ENCODE measurements at places on chromosomes 13 and 19.

DNA sequence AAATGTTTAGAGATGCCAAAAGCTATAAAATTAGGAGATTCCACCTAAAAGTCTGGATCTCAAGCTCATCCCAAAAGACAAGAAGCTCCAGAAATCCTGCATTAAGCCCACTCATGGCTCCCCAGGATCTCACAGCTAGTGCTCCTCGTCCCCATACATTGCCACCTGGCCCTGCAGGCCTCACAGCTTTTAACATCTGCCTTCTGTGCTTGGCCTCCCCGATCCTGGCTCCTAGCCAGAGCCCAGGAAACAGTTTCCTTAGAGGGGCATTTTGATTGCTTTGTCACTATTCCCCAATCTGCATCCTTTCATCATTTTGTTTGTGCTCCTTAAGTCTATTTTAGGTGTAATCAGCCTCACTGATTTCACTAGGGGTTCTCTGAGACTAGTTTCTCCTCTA lies 14.5 kb upstream of the DCT start:
- no peak for DNase-seq

GRCh38 chr19:44644402-44645016 lies 799 bp downstream of the PVR start:
- DNase-seq = no peak

DNA sequence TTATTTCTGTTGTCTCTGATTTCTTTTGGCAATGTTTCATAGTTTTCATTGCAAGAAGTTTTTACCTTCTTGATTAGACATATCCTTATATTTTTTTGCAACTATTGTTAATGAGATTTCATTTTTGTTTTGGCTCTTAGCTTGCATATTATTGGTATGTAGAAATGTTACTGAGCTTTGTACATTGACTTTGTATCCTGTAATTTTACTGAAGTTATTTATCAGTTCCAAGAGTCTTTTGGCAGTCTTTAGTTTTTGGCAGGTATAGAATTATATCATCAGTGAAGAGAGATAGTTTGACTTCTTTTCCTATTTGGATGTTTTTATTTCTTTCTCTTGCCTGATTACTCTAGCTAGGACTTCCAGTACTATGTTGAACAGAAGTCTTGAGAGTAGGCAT lies 375.7 kb downstream of the TDRD3 start:
- no peak for DNase-seq

DNA sequence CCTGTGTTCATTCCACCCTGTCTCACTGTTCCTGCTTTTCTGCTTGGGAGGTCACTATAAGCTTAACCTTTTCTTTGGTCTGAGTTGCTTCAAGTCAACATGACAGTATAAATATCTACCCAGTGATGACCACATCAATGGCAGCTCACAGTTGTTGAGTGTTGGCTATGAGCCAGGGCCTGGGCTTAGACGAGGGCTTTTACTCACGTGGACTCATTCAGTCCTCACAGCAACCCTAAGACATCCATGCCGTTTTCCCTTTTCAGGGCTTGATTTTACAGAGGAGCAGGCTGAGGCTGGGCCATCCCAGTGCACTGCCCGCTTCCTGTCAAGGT lies 10.2 kb upstream of the CCDC97 start:
- DNase-seq = peak; percentile 52

DNA sequence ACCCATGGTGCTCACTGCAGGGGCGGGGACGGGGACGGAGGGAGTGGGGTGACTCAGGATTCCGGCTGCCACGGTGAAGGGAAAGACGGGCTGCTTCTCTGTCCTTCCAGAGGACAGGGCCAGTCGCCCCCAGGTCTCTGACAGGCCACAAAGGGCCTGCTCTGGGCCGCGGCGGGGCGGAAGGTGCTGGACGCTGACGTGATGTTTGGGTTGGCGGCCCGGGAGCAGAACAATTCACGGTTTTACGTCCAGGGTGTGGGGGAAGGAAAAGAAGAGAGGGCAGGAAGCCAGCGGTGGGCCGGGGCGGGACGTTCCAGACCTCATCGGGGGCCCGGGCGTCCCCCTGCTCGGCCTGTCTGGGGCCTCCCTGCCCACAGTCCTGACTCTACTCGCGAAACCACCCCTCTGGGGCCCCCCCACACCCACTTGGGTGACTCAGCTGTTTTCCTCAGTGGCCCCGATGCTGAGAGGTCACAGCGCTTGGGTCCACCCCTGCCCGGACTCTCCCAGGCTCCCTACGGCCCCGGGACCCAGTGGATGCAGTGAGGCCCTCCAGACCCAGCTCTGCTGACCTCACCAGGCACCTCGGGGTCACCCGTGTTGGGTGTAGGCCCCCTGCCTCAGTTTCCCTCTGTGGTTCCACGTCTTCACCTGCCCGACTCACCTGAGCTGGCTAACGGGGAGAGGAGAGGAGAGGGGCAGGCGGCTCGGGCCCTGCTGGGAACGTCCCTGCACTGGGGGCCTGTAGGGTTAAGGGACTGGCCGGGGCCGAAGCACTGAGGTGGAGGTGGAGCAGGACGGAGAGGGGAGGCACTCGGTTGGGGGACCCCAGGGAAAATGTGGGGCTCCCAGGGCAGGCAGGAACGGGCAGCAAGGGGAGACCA lies 29.2 kb downstream of the PIP5K1C start:
- no peak for DNase-seq

- no peak for DNase-seq
Measured at GRCh38 chr19:18164072-18164471, 9.5 kb upstream of the IFI30 start.

- no peak for DNase-seq
Measured at GRCh38 chr13:25210842-25211569, 38.9 kb upstream of the AMER2 start.

GRCh38 chr13:79070343-79070974 lies 335.6 kb downstream of the RBM26 start:
- DNase-seq = no peak

- DNase-seq = no peak
Measured at GRCh38 chr13:44156294-44156658, 217.3 kb upstream of the SERP2 start.

DNA sequence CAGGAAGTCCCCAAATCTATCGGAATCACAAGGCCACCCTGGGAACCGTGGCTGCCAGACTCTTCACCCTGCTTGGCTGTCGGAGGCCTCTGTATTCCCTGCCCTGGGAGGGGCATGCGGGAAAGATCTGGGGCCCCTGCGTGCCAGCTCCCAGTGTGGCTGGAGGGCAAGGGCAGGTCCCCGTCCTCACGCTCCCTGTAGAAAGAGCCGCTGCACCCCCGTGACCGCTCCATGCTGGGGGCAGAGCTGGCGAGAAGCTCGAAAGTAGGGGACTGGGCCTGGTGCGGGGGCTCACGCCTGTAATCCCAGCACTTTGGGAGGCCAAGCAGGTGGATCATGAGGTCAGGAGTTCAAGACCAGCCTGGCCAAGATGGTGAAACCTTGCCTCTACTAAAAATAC lies 208.4 kb upstream of the SOX1 start:
- DNase-seq = no peak

- DNase-seq = no peak
Measured at GRCh38 chr19:548886-549830, 5.3 kb downstream of the GZMM start.

DNA sequence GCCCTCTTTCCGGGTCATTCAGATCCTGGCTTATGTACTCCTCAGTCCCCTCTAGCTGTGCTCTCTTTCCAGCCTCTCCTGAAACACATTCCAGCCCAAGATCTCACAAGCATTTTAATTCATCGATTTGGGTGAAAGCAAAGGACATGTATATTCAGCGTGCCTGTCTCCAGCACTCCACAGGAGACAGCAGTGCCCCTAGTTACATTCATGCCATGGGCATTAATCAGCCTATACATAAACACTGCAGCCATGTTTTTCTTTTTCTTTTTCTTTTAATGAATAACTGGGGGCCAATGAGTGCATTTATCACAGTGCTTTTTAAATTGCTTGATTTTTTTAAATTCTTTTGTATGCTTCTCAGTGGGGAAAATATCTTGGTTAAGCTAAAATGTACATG lies 199.1 kb downstream of the DCT start:
- no peak for DNase-seq

- DNase-seq = no peak
Measured at GRCh38 chr19:574658-575526, 2.5 kb downstream of the BSG start.

GRCh38 chr19:39182174-39182505 lies 14.6 kb upstream of the NCCRP1 start:
- DNase-seq = no peak

DNA sequence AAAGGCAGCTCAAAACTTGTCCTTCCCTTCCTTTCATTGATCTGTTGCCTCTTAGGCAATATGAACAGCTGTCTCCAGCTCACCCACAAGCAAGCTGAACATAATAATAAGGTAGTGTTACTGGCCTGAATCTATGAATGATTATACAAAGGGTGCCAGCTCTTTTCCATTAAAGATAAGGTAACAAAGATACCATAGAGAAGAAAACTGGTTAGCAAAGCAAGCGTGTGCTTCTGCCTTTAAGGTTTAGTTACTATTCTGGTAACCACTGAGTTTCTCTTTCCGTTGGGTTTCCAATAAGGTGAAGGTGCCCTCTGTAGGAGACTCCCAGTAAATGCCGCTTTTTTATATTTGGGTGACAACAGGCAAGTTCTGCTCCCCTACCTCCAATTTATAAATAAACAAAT lies 12.1 kb upstream of the DACH1 start:
- DNase-seq = no peak

- DNase-seq = no peak
Measured at GRCh38 chr13:47112205-47112902, 215.5 kb upstream of the HTR2A start.

GRCh38 chr19:17490411-17490810 lies 20.1 kb downstream of the SLC27A1 start:
- peak; percentile 57 for DNase-seq

- DNase-seq = no peak
Measured at GRCh38 chr13:31081316-31081715, 80.4 kb downstream of the HSPH1 start.

- no peak for DNase-seq
Measured at GRCh38 chr13:50678464-50679162, 164.9 kb downstream of the DLEU7 start.

- no peak for DNase-seq
Measured at GRCh38 chr13:40165316-40165932, 501.0 kb downstream of the FOXO1 start.

GRCh38 chr19:45834970-45835369 lies 19.9 kb upstream of the RSPH6A start:
- DNase-seq = no peak

DNA sequence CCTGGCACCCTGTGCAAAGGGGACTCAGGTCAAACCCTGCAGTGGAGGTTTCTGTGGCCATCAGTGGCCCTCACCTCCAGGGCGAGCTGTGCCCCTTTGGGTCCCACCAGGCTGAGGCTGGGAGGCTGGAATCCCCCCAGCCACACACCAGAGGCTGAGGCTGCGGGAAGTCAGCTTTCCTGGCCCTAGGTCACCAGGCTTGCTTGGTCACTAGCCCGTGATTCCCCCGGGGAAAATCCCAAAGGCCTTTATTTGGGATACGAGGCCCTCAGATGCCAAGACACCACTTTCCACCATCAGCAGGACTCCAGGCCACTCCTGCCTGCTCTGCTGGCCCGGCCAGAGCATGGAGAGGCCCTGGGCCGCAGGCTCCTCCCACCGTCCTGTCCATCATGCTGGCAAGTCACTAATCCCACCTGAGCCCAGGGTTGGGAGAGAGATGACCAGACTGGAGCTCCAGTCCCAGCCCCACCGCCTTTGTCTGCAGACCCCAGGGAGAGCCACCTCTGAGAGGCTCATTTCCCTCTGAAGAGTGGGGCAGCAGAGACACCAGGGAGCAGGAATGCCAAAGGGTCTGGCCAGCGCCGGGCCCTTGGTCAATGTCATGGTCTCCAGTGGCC lies 4.7 kb downstream of the NKPD1 start:
- no peak for DNase-seq

DNA sequence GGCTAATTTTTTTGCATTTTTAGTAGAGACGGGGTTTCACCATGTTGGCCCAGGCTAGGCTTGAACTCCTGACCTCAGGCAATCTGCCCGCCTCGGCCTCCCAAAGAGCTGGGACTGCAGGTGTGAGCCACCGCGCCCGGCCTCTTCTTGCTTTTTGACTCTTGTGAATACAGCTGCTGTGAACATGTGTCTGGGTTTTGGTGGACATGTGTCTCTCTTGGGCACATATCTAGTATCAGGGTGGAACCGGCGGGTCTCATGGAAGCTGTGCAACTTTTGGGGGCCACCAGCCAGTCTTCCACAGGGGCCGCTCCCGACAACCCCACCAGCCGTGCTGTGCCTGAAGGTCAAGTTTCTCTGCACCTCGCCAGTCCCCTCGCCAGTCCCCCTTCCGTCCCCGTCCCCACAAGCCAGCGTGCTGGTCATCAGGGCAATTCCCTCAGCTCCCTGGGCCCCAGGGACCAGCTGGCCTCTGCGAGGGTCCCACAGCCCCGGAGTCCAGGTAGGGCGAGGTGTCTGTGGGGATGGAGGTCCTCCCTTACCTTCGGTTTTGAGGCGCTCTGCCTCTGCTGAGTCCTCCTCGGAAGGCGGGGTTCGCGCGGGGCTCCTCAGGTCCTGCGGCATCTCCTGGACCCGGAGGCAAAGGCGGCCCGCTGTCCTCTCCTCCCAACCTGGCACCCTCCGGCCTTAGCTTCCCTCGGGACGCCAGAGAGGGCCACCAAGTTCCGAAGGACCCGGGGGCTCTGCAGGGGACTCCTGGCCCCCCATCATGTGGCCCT lies 16.3 kb downstream of the SGTA start:
- DNase-seq = no peak

- no peak for DNase-seq
Measured at GRCh38 chr19:47901370-47901769, 15.3 kb upstream of the SULT2A1 start.

DNA sequence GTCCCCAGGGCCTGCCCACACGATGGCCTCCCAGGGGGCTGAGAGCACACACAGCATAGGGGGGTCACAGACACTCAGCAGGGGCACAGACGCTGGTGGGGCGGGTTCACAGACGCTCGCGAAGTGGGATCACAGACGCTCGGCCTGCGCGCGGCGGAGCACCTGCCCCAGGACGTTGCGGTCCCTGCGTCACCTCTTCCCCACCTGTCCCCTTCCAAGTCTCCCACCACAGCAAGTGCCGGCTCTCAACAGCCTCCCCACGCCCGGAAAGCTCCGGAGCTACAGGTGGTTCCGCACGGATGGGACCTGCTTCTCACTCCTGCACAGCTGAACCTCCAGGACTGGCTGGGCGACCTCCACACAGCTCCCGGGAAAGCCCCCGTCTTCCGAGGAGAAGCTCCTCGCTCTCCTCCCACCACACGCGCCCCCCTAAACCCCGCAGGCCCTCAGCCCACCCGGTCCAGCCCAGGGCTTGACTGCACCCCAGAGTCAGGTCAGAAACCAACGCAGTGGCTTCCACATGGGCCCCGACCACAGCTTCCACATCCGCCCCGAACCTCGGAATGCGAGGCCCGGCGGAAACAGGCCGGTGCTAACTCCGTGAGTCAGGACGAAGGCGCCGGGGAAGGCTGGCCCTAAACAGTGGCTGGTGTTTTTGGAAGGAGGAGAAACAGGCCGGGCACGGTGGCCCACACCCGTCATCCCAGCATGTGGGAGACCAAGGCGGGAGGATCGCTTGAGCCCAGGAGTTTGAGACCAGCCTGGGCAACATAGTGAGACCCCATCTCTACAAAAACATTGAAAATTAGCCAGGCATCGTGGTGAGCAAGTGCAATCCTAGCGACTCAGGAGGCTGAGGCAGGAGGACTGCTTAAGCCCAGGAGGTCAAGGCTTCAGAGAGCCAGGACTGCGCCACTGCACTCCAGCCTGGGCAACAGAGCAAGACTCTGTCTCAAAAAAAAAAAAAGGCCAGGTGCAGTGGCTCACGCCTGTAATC lies 16.5 kb downstream of the BTBD2 start:
- DNase-seq = no peak

Measured in CD4-positive, alpha-beta T cell treated with Interleukin-6 at 100 ng/mL for 8 hours (primary cell).